NCI-H2227 treated with DMSO at 0.1 percent for 48 hours (cell line): ENCODE measurements at places on chromosomes 2 and 18.

- peak; percentile 72 for DNase-seq
Measured at GRCh38 chr2:3303583-3304406, 73.8 kb downstream of the EIPR1 start.

DNA sequence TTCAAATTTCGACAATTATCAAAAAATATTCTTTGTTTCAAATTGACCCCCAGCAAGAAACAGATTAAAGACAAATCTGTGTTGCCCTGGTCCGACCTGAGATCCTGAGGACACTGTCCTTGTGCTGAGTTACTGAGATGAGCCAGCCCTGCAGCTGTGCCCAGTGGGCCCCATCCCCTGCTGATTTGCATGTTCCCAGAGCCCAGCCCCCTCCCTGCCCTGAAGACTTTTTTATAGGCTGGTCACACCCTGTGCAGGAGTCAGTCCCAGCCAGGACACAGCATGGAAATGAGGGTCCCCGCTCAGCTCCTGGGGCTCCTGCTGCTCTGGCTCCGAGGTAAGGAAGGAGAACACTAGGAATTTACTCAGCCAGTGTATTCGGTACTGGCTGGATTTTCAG, 31.4 kb upstream of the ZNG1B start:
- DNase-seq, result no peak

DNA sequence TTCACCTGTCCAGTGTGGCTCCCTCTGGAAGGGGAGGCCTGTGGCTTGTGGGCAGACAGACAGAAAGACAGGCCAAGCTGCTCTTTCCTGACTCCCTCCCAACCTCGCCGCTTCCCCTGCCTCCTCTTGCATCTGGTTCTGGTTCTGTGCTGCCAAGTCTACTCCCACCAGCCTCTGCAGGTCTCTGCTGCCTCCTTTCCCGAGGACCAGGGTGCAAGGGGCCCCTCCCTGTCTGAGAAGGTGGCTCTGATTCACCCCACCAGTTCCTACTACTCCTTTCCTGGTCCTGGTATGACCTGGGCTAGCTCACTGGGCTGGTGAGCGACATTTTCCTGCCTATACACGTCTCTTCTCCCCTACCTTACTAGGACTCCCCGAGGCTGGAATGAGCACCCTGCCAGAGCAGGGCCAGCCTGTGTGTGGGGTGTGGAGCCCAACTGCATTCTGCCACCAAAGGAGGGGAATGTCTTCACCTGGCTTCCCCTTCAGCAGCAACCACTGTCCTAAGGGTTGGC, 238.5 kb downstream of the CELF4 start:
- DNase-seq, result no peak

- DNase-seq, result no peak
Measured at GRCh38 chr2:220228310-220229006, 601.0 kb downstream of the SLC4A3 start.

DNA sequence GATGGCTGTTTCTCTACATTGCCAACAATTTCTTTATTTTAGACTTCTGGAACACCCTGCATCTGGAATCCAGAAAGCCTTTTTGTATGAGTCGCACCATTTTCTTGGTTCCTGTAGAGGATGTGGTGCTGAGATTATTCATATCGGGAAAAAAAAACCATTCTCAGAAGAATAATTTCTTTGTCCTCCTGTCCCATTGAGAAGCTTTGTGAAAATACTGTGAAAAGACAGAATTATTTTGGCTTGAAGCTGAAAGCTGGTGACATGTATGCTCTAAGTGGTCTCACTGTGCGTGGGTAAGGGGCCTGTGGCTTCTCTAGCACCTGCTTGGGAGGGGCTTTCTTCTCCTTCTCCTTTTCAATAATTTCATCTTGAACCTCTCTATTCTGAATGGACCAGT, 138.4 kb downstream of the FAM210A start:
- no peak for DNase-seq
